ENCODE measurements at places on chromosomes 4 and X.

GRCh38 chr4:159723341-159724048 is 620.6 kb downstream of the RAPGEF2 start:
- no peak for DNase-seq

GRCh38 chrX:131607792-131608369 is 64.0 kb downstream of the OR13H1 start:
- no peak for DNase-seq

- no peak for DNase-seq
Observed at GRCh38 chrX:13732246-13733067, 2.0 kb downstream of the TRAPPC2 start.

- no peak for DNase-seq
Observed at GRCh38 chr4:82667761-82668480, 106.1 kb upstream of the TMEM150C start.

GRCh38 chr4:156676116-156676851 is 295.3 kb downstream of the PDGFC start:
- DNase-seq, result no peak
